ENCODE measurements at places on chromosomes 13 and 19.

DNA sequence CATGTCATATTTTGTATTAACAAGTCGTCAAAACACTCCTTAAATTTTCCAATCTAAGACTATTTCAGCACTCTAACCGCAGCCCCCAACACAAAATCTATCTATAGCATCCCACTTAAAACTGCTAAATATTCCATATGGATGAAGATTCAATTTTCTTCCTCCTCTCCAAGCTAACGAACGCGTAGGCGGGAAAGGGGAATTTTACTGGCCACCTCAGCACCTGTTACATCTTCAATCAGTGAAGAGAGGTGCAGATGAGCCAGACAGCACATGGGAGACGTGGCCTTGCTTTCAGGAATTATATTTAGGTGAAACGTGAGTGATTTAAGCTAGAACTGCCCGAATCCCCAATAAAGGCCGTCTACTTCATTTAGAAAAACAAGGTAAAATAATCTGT is 1.1 kb downstream of the RBM26 start:
- H3K27me3 ChIP-seq = no peaks in the 10 kb centered on the region
- DNase-seq = peak; percentile 15
- H3K27ac ChIP-seq = peak overlapping the region; percentile 99
- peaks cover 26% of the 10 kb centered on the region for H3K36me3 ChIP-seq
- peak overlapping the region; percentile 70 for H3K4me3 ChIP-seq
- H3K4me1 ChIP-seq = no peaks in the 10 kb centered on the region

GRCh38 chr19:49125025-49125731 is 5.8 kb downstream of the PPFIA3 start:
- H3K36me3 ChIP-seq = peaks cover 4% of the 10 kb centered on the region
- no peak overlapping the region for H3K27ac ChIP-seq
- no peaks in the 10 kb centered on the region for H3K27me3 ChIP-seq
- DNase-seq = no peak

- no peak overlapping the region for H3K27ac ChIP-seq
- peaks cover 51% of the 10 kb centered on the region for H3K27me3 ChIP-seq
- H3K36me3 ChIP-seq = no peaks in the 10 kb centered on the region
- no peak overlapping the region for H3K4me3 ChIP-seq
- DNase-seq = peak; percentile 75
Measured at GRCh38 chr19:53908106-53908934, 758 bp upstream of the CACNG7 start.

DNA sequence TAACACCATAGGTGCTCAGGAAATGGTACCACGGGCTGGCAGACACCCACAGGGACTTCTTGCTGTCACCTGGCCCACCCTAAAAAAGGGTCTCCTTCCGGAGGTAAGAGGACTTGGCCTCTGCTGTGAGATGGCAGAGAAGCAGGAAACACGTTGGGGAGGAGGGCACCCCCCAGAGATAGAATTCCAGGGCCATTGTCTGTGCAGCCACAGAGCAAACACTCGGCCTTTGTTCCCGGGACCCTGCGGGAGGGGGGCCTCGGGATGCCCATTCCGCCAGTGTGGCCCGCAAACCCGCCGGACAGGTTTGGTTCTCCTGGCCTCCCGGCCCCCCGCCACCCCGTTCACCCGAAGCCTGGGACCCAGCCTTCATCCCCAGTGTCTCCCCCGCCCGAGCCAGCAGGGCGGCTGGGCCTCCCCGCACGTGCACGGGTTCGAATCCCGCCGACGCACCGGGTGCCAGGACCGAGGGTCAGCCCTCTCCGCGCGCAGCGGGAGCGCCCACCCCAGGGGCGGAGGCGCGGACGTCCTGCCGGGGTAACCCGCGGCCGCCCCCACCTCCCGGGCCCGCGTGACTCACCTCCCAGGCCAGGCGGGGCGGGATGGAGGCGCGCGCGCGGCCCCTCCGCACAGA is 714 bp downstream of the PLPP2 start:
- H3K27me3 ChIP-seq = peaks cover 5% of the 10 kb centered on the region
- H3K4me1 ChIP-seq = peaks cover 8% of the 10 kb centered on the region
- no peaks in the 10 kb centered on the region for H3K36me3 ChIP-seq

All from K562 (cell line).